ENCODE measurements at places on chromosomes 7 and 10.

- DNase-seq = no peak
These were observed at the start of gene UFSP1 for GRCh38 chr7:100888988-100889750. Gene UFSP1 (minus strand): TSS chr7:100889715. CDS start chr7:100889271, 444 bp downstream.

- DNase-seq = no peak
These were observed 36.8 kb downstream of the AFAP1L2 start for GRCh38 chr10:114367351-114368056.

DNA sequence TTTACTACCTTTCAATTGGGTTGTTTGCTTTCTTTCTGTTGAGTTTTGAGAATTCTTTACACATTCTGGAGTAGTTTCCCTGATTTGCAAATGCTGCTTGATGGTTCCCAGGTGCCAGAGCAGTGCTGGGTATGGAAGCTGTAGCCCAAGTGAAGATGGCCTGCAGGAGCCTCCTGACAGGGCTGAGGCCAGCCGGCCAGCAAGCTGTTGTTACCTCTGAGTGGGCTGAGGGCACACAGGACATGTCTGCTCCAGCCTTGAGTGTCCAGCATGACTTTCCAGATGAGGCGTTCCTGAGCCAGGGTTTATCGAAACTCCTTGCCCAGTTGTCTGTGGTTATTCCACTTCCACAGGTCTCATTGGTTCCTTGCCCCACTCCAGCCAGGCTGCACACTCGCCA, 164.6 kb upstream of the TNS3 start:
- no peak for DNase-seq

DNA sequence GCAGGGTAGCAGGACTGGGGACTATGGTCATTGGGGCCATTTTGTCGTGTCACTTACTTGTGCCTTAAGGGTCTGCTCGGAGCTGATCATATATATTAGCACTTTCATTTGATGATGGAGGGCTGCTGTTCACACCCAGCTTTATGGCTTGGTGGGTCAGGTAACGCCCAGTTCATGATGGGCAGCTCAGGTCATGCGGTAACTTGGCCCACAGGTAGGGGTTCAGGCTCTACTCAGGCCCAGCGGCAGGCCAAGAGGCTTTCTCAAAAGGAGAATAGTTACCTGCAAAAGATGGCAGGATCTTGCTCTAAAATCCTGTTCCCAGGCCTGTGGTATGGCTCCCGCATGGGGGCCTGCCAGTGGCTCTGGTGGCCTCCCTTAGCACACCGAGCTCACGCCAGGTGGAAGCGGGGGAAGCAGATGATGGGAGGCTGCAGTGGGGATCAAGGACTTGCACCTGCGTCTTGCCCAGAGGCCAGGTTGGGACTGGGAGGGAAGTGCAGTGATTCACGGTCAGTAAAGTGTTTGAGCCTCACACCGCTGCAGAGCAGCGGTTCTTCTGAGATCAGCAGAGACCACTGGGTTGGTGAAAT, 109.5 kb downstream of the ADCY1 start:
- no peak for DNase-seq

GRCh38 chr7:123746931-123747488, 1.8 kb downstream of the WASL start:
- DNase-seq = no peak

DNA sequence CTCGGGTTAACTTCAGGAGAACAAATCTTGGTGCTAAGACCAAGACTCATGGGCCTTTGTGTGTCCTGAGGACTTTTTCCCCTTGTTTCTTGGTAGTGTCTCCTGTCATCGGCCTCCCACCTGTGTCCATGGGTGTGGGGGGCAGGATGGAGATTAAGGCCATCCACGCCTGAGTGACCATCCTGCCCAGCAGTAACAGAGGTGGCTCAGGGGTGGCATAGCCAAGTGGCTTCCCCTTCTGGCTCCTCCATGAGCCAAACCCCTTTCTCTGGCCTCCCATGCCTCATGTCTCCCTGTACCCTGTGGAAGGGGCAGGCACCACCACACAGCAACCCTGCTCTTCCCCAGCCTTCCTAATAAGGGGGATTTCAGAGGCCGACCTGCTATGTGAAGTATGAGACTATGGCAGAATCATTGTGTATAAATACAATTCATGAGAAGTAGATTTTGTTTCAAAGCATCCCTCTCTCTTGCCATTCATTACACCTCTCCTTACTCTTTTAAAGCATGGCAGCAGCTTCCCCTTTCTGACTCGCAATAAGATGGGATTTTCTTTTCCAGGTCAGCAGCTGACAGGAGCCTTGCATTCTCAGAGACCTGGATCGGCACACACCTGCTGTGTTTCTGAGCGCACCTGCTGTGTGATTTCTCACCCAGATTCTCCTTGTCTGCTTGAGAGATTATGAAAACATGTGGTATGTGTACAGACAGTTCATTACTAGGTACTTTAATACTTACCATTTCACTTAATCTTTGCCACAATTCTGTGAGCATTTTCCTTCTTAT, 102.5 kb downstream of the XPNPEP1 start:
- no peak for DNase-seq

DNA sequence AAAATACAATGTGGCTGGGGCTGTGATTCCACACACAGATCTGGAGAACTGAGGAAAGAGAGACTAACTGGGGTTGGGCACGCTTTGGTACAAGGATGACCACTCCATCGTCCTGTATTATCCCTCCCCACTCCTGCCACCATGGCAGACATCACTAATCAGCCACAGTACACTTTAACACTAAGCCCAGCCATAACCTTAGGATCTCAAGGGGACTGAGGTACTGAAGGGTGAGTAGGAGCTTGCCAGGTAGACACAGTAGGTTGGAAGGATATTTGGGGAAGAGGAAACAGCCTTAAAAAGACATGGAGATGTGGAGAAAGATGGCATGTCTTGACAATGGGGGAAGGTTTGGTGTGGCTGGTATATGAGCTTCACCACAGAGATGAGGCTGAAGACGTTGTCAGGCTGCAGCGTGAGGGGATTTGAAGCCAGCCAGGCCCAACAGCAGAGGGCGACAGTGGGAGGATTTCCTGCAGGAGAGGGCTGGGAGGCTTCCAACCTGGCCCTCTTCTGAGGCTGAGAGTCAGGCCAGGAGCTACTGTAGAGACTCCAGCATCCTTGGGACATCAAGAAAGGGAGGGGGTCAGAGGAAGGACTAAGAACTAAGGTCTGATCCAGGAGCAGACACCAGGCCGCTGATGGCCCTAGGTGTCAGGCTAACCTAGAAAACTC, 58.6 kb upstream of the COL13A1 start:
- no peak for DNase-seq

GRCh38 chr10:110818311-110819256, 53.1 kb upstream of the PDCD4 start:
- no peak for DNase-seq

- DNase-seq = no peak
These were observed 89.3 kb upstream of the PRKCQ start for GRCh38 chr10:6669269-6669859.

- DNase-seq = no peak
These were observed at the start of gene GNAT3 for GRCh38 chr7:80511964-80512363. Gene GNAT3 (minus strand): TSS chr7:80512064. CDS start chr7:80511926, 138 bp downstream.

GRCh38 chr7:158847451-158847866, 8.9 kb upstream of the DYNC2I1 start:
- no peak for DNase-seq

DNA sequence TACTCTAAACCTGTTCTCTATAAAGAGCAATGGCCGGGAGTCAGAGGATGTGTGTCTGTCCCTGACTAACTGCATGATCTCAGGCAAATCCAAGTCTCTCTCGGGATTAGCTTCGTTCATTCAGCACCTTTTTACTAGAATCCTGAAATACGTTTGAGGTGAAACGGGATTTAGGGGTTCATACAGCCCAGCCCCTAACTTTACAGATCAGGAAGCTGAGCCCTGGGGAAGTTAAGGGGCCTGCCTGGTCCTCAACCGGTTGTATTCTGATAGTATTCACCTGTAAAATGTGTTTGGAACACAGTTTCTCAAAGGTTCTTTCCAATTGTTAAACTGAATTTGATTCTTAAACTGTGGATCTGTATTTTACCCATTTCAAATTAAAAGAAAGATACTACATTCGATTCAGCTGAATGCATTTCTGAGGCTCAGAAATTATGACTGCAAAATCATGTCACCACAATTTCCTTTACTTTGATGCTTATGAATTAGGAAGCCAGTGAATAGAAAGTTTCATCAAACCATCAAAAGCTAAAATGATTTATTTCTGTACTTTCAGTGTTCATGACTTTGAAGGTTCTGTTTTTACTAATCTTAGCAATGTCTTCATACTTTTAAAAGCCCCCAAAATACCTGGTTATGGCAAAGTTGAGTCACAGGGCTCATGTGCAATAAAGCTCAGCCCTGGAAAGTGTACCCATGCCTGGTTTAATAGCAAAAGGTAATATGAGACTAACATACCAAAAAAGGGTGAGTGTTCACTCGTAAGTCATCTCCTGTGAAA, 28.9 kb upstream of the EZH2 start:
- peak; percentile 76 for DNase-seq

DNA sequence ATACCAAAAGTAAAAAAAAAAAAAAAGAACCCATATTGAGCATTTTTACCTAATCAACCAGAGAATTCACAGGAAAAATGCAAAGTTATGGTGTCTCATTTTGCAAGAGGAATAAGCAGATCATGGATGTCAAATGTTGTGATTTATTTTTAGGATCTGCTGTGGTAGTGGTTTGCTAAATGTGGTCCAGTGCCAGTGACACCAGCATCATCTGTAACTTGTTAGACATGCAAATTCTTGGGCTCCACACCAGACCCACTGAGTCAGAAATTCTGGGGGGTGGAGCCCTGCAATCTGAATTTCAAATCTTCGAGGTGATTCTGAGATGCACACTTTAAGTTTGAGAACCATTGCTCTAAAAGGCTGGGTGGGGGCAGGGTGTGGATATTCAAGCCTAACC, 30.1 kb upstream of the ZEB1 start:
- DNase-seq = no peak

GRCh38 chr7:16759840-16760239, 6.3 kb downstream of the TSPAN13 start:
- no peak for DNase-seq

DNA sequence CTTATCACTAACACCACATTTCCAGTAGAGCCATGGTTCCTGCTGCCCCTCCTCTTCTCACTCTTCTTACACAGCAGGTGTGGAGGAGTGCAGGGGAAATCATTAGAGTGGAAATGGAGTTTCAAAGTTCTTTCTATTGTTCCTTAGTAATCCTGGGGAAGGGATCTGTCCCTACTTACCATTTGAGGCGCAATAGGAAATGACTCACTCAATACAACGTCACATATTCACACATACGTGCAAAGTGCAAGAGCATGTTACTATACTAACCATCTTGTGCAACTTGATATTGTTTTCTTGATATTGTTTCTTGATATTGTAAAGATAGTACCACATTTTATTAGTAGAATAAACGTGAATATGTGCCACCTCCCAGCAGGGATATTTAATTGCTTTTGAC, 1010.2 kb downstream of the DNAJB9 start:
- DNase-seq = no peak

- no peak for DNase-seq
These were observed 173.9 kb downstream of the USP6NL start for GRCh38 chr10:11437391-11438142.

DNA sequence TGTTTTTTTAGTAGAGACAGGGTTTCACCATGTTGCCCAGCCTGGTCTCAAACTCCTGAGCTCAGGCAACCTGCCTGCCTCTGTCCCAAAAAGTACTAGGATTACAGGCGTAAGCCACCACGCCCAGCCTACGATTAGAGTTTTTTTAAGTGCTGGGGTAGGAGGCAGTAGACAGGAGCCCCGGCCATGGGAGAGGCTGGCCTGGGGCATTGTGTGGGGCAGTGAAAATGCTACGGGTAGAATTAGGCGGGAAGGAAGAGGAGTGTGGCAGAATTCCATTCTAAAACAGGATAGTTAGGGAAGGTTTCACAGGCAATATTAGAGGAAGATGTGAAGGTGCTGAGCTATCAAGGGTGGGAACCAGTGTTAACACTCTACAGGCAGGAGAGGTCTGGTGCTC, 31.3 kb upstream of the FXYD4 start:
- DNase-seq = no peak

DNA sequence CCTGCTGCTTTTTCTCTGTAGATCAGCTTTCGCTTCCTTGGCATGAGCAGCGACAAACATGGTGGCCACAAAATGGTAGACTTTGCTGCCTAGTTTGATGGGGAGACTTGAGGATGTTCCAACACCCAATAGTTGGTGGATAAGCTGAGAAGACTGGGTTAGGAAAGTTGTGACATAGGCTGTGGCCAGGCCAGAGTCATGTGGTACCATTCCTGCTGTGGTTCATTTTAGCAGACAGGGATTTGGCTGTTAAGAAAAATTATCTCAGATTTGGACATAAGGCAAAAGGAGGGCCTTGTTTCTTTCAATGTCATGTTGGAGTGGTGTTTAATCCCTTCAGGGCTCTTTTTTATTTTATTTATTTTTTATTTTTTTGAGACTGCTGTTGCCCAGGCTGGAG, 26.6 kb upstream of the FAM180A start:
- DNase-seq = no peak

GRCh38 chr10:116721547-116722392, 20.6 kb downstream of the HSPA12A start:
- DNase-seq = no peak

- no peak for DNase-seq
These were observed 132.8 kb downstream of the POLR1F start for GRCh38 chr7:19575909-19576557.

- no peak for DNase-seq
These were observed 166.0 kb upstream of the MDFIC start for GRCh38 chr7:114755856-114756255.

- DNase-seq = no peak
These were observed 100.4 kb downstream of the ZNF277 start for GRCh38 chr7:112306903-112307302.

DNA sequence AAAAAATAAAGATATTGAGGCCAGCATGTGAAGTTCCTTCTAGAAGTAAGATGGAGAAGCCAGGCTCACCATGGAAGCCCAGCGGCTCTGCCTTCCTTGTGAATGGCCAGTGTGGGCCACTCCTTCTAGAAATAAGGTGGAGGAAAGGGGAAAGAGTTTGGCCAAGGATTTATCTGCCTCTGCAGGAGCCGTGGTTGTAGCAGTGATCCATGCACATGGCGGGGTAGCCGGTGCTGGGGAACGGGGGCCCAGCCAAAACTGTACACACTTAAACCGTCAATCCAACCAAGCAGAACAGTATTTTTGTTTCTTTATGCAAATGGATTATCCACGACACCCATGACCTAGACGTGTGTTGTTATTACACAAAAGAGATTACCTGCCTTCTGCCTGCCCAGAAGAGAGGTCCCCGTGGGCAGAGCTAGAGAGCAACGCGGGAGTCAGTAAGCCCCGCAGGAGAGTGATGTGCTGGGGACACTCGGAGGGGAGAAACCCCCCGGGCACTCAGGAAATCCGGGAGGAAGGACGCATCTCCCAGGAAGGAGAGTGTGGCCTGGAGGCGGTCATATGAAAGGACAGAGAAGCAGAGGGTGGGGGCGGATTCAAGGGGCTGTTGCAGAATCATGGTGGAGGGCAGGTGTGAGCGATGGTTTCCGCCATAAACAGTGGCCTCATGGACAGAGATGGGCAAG, 218.4 kb upstream of the PPP2R2D start:
- DNase-seq = no peak

All from stimulated activated CD4-positive, alpha-beta T cell treated with anti-CD3 and anti-CD28 coated beads, Interleukin-1b, Interleukin-23, amount 100 ng/mL, for 48 hours (primary cell).